ENCODE measurements at places on chromosomes 6 and 20. TPM values are rescaled to one million over a fixed set of nuclear protein-coding genes. Genes with fewer than 3 reads are reported as not detected.

C6orf58 gene
- not detected for total RNA-seq

HTR1B gene
- not detected for total RNA-seq

HEY2 gene
- total RNA-seq, result 0.09 TPM

SLC12A5 gene
- total RNA-seq, result not detected

MUCL3 gene
- not detected for total RNA-seq

ZNF831 gene
- total RNA-seq, result 6.4 TPM

ZBTB46 gene
- 0.39 TPM for total RNA-seq

SLCO4A1 gene
- total RNA-seq, result 44.9 TPM

TP53INP2 gene
- 3.6 TPM for total RNA-seq

COL19A1 gene
- 0.33 TPM for total RNA-seq

KCNK15 gene
- 0.15 TPM for total RNA-seq

TREM2 gene
- total RNA-seq, result 0.44 TPM

XKR7 gene
- not detected for total RNA-seq

SAMD10 gene
- total RNA-seq, result 24.5 TPM

RBM24 gene
- not detected for total RNA-seq

SLPI gene
- total RNA-seq, result not detected

LST1 gene
- 22.0 TPM for total RNA-seq

DEK gene
- total RNA-seq, result 181 TPM

RIOK1 gene
- total RNA-seq, result 63.8 TPM

SNPH gene
- 3.5 TPM for total RNA-seq

SNAI1 gene
- total RNA-seq, result 0.42 TPM

SIRPD gene
- not detected for total RNA-seq

TNXB gene
- total RNA-seq, result 2.5 TPM

ETV7 gene
- 0.78 TPM for total RNA-seq

BMP5 gene
- total RNA-seq, result not detected

KCNQ5 gene
- total RNA-seq, result 8.5 TPM

SLC22A7 gene
- total RNA-seq, result not detected

CLPSL2 gene
- total RNA-seq, result not detected

TNFAIP3 gene
- total RNA-seq, result 298 TPM

ZNF311 gene
- 0.73 TPM for total RNA-seq

CLVS2 gene
- total RNA-seq, result not detected

CRISP2 gene
- not detected for total RNA-seq

C20orf141 gene
- total RNA-seq, result not detected

TFAP2D gene
- total RNA-seq, result not detected

MYB gene
- total RNA-seq, result 42.3 TPM

MYH7B gene
- total RNA-seq, result 0.48 TPM

RIPOR2 gene
- 54.4 TPM for total RNA-seq

MACROD2 gene
- total RNA-seq, result not detected

GPANK1 gene
- total RNA-seq, result 46.4 TPM

NDRG3 gene
- total RNA-seq, result 19.9 TPM

SLC22A3 gene
- not detected for total RNA-seq

HLA-DQB1 gene
- 16.0 TPM for total RNA-seq

PPP1R3G gene
- not detected for total RNA-seq

RSPO4 gene
- not detected for total RNA-seq

C6orf132 gene
- 0.15 TPM for total RNA-seq

RCAN2 gene
- 0.48 TPM for total RNA-seq

BMP2 gene
- total RNA-seq, result not detected

MYCT1 gene
- not detected for total RNA-seq

HLA-A gene
- total RNA-seq, result 1,371 TPM

DOP1A gene
- 8.5 TPM for total RNA-seq

RHAG gene
- not detected for total RNA-seq

DDX43 gene
- 0.71 TPM for total RNA-seq

DLGAP4 gene
- 15.5 TPM for total RNA-seq

Data from CD8-positive, alpha-beta memory T cell (primary cell).